ENCODE measurements at places on chromosomes 1 and 21.

- DNase-seq, result no peak
Measured at GRCh38 chr1:189939967-189940366, 537.7 kb downstream of the BRINP3 start.

DNA sequence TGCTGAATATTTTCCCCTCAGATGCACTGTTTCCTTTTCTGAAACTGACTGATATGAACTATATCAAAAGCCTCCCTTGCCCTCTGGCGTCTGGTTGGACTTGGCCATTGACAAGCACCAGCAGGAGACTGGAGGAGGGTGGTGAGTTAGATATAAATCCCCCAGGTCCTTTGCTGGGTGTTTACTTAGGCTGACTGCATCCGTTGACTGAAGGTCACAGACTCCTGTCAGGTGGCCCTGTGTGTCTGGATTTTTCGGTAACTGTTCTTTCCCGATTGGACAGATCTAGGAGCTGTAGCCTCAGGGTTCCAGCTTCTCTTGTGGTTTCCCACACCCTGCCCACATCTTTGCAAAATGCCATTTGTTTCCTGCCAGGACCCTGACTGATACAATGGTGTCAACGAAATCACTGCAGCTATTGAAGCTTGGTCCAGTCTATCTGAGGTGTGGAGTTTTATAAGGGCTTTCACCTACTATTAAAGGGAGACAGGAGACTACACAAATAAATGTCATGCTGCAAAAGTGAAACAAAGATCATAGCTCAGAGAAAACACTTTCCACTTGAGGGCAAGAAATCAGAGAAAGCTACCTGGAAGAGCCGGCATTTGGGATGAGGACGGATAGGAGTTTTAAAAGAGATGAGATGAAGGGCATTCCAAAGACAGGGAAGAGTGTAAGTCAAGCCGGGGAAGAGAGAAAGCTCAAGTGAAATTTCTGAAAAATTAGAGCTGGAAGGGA is 1.5 kb upstream of the MAGI3 start:
- peak; percentile 71 for DNase-seq

- DNase-seq, result no peak
Measured at GRCh38 chr21:15870819-15871218, 141.0 kb downstream of the USP25 start.

DNA sequence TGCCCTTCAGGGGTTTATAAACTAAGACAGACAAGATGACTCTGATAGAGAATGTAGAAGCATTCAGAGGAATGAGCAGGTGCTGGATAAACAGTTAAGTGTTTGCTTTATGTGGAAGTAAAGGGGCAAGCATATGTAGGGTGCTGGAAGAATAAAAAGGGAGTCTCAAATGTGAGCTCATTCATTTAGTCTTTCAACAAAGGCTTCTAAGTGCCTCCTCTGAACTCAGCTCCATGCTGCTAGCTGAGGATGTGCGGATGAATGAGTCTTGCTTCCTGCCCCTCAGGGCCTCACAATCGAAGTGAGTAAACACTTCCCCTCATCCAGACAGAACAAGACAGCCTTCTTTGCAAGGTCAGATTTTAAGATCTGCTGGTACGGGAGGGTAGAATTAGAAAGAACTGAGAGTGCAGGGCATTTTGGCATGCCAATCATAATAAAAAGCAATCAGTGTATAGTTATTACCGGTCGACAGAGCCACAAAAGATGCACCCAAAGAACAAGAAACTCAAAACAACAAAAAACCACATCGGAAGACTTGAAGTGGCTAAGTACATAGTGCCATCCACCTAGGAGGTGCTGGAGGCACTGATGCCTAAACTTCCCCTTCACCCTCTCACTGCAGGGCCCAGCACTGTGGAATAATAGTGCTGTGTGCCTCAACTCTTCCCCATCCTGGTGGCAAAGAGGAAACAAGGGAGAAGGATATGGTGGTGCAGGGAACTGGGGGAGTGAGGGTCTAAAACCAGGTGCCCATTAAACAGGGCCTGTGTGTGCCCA is 69.8 kb downstream of the TNR start:
- DNase-seq, result no peak

GRCh38 chr21:15183813-15184257 is 119.0 kb upstream of the NRIP1 start:
- DNase-seq, result no peak
